ENCODE measurements at places on chromosomes 11 and 22. TPM values are rescaled to one million over a fixed set of nuclear protein-coding genes. Genes with fewer than 3 reads are reported as not detected.

GRCh38 chr11:88179141-88179540, 3.9 kb upstream of the RAB38 start:
- no peak overlapping the region for H3K27ac ChIP-seq
- H3K27me3 ChIP-seq: no peaks in the 10 kb centered on the region
- DNase-seq: no peak
- H3K4me3 ChIP-seq: no peak overlapping the region
- no peaks in the 10 kb centered on the region for H3K4me1 ChIP-seq

DNA sequence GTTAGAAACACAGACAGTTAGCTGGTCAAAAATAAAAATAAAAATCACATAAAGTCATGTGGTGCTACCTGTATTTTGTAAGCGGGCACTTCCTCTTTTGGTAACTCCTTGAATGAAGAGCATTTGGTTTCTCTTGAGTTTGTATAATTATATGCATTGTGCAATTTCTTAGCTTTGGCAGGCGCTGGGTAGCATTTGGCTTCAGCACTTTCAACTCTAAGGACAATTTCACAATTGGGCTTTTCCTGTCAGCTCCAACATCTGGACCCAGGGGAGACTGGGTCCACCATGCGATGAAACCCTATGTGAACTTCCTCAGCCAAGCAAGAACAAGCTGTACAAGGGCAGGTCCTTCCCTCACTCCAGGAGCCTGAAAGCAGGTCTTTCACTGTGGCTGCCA, 169.1 kb downstream of the RRAS2 start:
- peak; percentile 44 for DNase-seq
- peak overlapping the region; percentile 55 for H3K27ac ChIP-seq
- H3K4me3 ChIP-seq: no peak overlapping the region
- H3K36me3 ChIP-seq: no peaks in the 10 kb centered on the region

- DNase-seq: no peak
- H3K4me3 ChIP-seq: no peak overlapping the region
- no peaks in the 10 kb centered on the region for H3K4me1 ChIP-seq
- no peaks in the 10 kb centered on the region for H3K36me3 ChIP-seq
- H3K27ac ChIP-seq: no peak overlapping the region
Observed at GRCh38 chr11:105100206-105100605, 39.4 kb downstream of the CARD18 start.

SEPTIN3 gene
- 0.16 TPM for total RNA-seq

LDHAL6A gene
- total RNA-seq: not detected

- DNase-seq: no peak
- H3K4me3 ChIP-seq: no peak overlapping the region
- H3K27me3 ChIP-seq: no peaks in the 10 kb centered on the region
- no peaks in the 10 kb centered on the region for H3K36me3 ChIP-seq
- no peaks in the 10 kb centered on the region for H3K4me1 ChIP-seq
Observed at GRCh38 chr11:124339396-124340141, 19.6 kb upstream of the OR8D2 start.

RPS25 gene
- total RNA-seq: 2,926 TPM

OR2D2 gene
- total RNA-seq: 0.44 TPM

DNA sequence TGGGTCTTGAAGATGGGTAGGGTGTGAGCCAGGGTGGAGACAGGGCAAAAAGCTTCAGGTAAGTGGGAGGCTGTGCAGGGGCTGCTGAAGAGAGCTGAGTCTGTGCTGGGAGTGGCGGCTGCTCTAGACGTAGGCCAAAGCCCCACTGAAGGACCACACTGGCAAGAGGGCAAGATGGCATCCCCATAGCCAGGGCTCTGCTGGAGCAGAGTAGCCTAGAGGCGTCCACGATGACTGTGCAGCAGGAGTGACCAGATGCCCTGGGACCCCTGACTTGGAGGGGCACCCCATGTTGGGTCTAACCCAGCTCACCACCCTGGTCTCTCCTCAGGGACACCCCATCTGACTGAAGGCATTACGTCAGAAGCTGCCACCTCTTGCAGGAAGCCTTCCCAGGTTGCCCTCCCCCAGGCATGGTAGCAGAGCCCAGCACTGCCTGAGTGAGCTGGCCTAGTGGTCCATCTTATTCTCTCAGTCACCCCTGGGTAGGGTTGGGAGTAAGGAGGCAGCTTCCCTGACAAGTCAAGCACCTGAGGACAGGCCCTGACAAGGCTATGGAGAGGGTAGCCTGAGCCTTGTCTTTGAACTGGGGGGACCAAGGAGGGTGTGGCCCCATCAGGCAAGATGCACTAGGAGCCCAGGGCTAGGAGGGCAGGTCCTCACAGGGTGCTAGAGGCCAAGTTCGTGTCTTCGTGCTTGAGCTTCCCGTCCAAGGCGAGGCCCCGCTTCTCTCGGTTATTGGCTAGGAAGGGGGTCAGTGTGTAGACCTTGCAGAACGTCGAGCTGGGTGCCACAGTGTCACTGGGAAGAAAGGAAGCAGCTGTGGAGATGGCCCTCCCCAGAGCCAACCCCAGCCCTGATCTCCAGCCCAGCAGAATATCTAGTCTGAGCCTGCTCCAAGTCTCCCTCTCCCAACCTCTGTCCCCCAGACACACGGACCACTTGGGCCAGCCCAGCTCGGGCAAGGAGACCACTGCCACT, 33.1 kb downstream of the TPBGL start:
- DNase-seq: peak; percentile 24
- H3K36me3 ChIP-seq: peaks cover 12% of the 10 kb centered on the region
- no peak overlapping the region for H3K4me3 ChIP-seq
- H3K27me3 ChIP-seq: no peaks in the 10 kb centered on the region
- H3K27ac ChIP-seq: peak overlapping the region; percentile 7
- H3K4me1 ChIP-seq: no peaks in the 10 kb centered on the region

- peak; percentile 82 for DNase-seq
- H3K4me1 ChIP-seq: no peaks in the 10 kb centered on the region
- H3K27ac ChIP-seq: peak overlapping the region; percentile 99
- peak overlapping the region; percentile 95 for H3K4me3 ChIP-seq
- no peaks in the 10 kb centered on the region for H3K27me3 ChIP-seq
Observed at GRCh38 chr11:102111011-102111786, 952 bp downstream of the YAP1 start.

GRCh38 chr11:31620434-31620833, 110.9 kb downstream of the ELP4 start:
- no peaks in the 10 kb centered on the region for H3K4me1 ChIP-seq
- H3K27me3 ChIP-seq: no peaks in the 10 kb centered on the region
- no peaks in the 10 kb centered on the region for H3K36me3 ChIP-seq
- H3K27ac ChIP-seq: no peak overlapping the region

GRCh38 chr11:74648894-74649293, 56.5 kb downstream of the POLD3 start:
- no peak overlapping the region for H3K4me3 ChIP-seq
- no peaks in the 10 kb centered on the region for H3K36me3 ChIP-seq
- DNase-seq: no peak
- no peaks in the 10 kb centered on the region for H3K27me3 ChIP-seq
- H3K27ac ChIP-seq: no peak overlapping the region
- H3K4me1 ChIP-seq: no peaks in the 10 kb centered on the region

GRCh38 chr11:68266121-68266891, 5.5 kb downstream of the C11orf24 start:
- H3K27ac ChIP-seq: no peak overlapping the region
- no peak for DNase-seq
- H3K4me1 ChIP-seq: peaks cover 4% of the 10 kb centered on the region
- H3K36me3 ChIP-seq: no peaks in the 10 kb centered on the region
- H3K27me3 ChIP-seq: no peaks in the 10 kb centered on the region
- H3K4me3 ChIP-seq: no peak overlapping the region

C11orf91 gene
- not detected for total RNA-seq

WT1 gene
- total RNA-seq: 11.6 TPM

GLB1L2 gene
- total RNA-seq: 6.6 TPM

GRCh38 chr22:25656724-25657123, 85.3 kb upstream of the MYO18B start:
- H3K36me3 ChIP-seq: no peaks in the 10 kb centered on the region
- DNase-seq: no peak
- H3K27me3 ChIP-seq: no peaks in the 10 kb centered on the region
- H3K4me3 ChIP-seq: no peak overlapping the region
- peaks cover 6% of the 10 kb centered on the region for H3K4me1 ChIP-seq
- no peak overlapping the region for H3K27ac ChIP-seq

- H3K27me3 ChIP-seq: peaks cover 37% of the 10 kb centered on the region
- no peaks in the 10 kb centered on the region for H3K36me3 ChIP-seq
- H3K27ac ChIP-seq: no peak overlapping the region
- H3K4me1 ChIP-seq: no peaks in the 10 kb centered on the region
- no peak overlapping the region for H3K4me3 ChIP-seq
- DNase-seq: no peak
Observed at GRCh38 chr22:47549741-47550340, 787.4 kb downstream of the TBC1D22A start.

GRCh38 chr11:103940551-103940950, 95.9 kb upstream of the DDI1 start:
- no peak overlapping the region for H3K27ac ChIP-seq
- no peaks in the 10 kb centered on the region for H3K4me1 ChIP-seq
- H3K4me3 ChIP-seq: no peak overlapping the region
- no peaks in the 10 kb centered on the region for H3K27me3 ChIP-seq

DNA sequence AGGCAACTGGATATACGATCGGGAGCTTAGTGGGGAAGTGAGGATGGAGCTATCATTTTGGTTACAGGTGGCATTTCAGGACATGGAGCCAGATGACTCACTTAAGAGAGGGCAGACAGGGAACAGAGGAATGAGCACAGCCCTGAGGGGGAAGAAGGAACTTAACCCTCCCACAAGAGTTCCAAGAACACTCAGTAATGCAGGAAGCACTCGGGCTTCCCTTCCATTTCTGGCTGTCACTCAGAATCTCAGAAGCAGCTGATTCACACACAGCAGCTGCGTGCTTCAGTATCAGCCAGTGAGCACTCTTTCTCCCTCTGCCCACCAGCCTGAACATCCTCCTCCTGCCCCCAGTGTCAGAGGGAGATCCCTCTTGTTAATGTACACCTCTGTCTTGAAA, 34.8 kb downstream of the EFCAB6 start:
- H3K36me3 ChIP-seq: no peaks in the 10 kb centered on the region
- H3K4me3 ChIP-seq: no peak overlapping the region
- no peak overlapping the region for H3K27ac ChIP-seq
- peak; percentile 47 for DNase-seq
- H3K4me1 ChIP-seq: no peaks in the 10 kb centered on the region

- H3K27ac ChIP-seq: no peak overlapping the region
- H3K36me3 ChIP-seq: no peaks in the 10 kb centered on the region
- no peaks in the 10 kb centered on the region for H3K27me3 ChIP-seq
- DNase-seq: no peak
Observed at GRCh38 chr11:71300187-71300586, 47.8 kb upstream of the SHANK2 start.

GRCh38 chr11:85603220-85603619, 23.9 kb downstream of the DLG2 start:
- H3K4me1 ChIP-seq: no peaks in the 10 kb centered on the region
- no peak overlapping the region for H3K4me3 ChIP-seq
- H3K27me3 ChIP-seq: no peaks in the 10 kb centered on the region
- no peak overlapping the region for H3K27ac ChIP-seq
- no peak for DNase-seq
- no peaks in the 10 kb centered on the region for H3K36me3 ChIP-seq

C11orf97 gene
- total RNA-seq: not detected

RFPL2 gene
- not detected for total RNA-seq

DNA sequence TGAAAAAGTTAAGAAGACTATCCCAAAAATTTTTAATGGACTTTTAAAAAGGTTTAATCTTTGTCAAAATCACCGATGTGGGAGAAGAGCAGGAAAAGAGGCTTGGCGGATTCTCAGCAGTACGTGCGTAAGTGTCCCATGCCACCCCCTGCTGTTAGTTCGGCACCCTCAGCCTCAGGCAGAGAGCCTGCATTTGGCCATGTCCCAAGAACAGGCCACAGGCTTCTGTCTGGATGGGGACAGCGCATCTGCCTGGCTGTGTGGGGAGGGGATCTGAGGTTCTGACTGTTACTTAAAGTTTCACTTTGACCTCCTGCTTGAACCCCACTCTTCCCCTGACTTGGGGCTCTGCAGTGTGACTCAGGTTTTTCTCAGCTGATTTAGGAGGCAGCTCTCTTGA, 35.3 kb downstream of the EXT2 start:
- H3K36me3 ChIP-seq: peaks cover 4% of the 10 kb centered on the region
- H3K27ac ChIP-seq: no peak overlapping the region
- H3K4me3 ChIP-seq: no peak overlapping the region
- H3K27me3 ChIP-seq: no peaks in the 10 kb centered on the region

- no peak overlapping the region for H3K4me3 ChIP-seq
- peak; percentile 79 for DNase-seq
- peaks cover 2% of the 10 kb centered on the region for H3K4me1 ChIP-seq
- no peaks in the 10 kb centered on the region for H3K36me3 ChIP-seq
Observed at GRCh38 chr11:70116386-70117065, 38.4 kb downstream of the ANO1 start.

- H3K4me3 ChIP-seq: no peak overlapping the region
- no peaks in the 10 kb centered on the region for H3K36me3 ChIP-seq
- H3K27me3 ChIP-seq: no peaks in the 10 kb centered on the region
- DNase-seq: no peak
Observed at GRCh38 chr11:129639300-129639699, 176.3 kb upstream of the TMEM45B start.

- DNase-seq: no peak
- H3K27me3 ChIP-seq: no peaks in the 10 kb centered on the region
Observed at GRCh38 chr11:11389238-11389637, 36.2 kb upstream of the CSNK2A3 start.

- H3K27ac ChIP-seq: no peak overlapping the region
- no peak for DNase-seq
- H3K36me3 ChIP-seq: no peaks in the 10 kb centered on the region
- H3K4me3 ChIP-seq: no peak overlapping the region
- peaks cover 6% of the 10 kb centered on the region for H3K4me1 ChIP-seq
- H3K27me3 ChIP-seq: no peaks in the 10 kb centered on the region
Observed at GRCh38 chr22:26416670-26417276, 12.3 kb upstream of the ASPHD2 start.

- no peaks in the 10 kb centered on the region for H3K27me3 ChIP-seq
- peak overlapping the region; percentile 70 for H3K27ac ChIP-seq
- peaks cover 13% of the 10 kb centered on the region for H3K4me1 ChIP-seq
- DNase-seq: no peak
- H3K36me3 ChIP-seq: no peaks in the 10 kb centered on the region
Observed at GRCh38 chr22:39254789-39255298, 10.1 kb upstream of the PDGFB start.
